ENCODE measurements at places on chromosomes 2 and 18. TPM values are rescaled to one million over a fixed set of nuclear protein-coding genes. Genes with fewer than 3 reads are reported as not detected.

The CNTNAP5 gene
- total RNA-seq, result not detected

The ZRANB3 gene
- 4.3 TPM for total RNA-seq

The G6PC2 gene
- total RNA-seq, result not detected

The ANKRD29 gene
- total RNA-seq, result 0.90 TPM

The COBLL1 gene
- 0.36 TPM for total RNA-seq

The MRO gene
- total RNA-seq, result 3.1 TPM

The DPY30 gene
- total RNA-seq, result 63.9 TPM

Data from cardiac atrium fibroblast (primary cell).